Activated CD4-positive, alpha-beta T cell treated with anti-CD3 and anti-CD28 coated beads for 24 hours (primary cell): ENCODE measurements at places on chromosomes 6 and 20.

DNA sequence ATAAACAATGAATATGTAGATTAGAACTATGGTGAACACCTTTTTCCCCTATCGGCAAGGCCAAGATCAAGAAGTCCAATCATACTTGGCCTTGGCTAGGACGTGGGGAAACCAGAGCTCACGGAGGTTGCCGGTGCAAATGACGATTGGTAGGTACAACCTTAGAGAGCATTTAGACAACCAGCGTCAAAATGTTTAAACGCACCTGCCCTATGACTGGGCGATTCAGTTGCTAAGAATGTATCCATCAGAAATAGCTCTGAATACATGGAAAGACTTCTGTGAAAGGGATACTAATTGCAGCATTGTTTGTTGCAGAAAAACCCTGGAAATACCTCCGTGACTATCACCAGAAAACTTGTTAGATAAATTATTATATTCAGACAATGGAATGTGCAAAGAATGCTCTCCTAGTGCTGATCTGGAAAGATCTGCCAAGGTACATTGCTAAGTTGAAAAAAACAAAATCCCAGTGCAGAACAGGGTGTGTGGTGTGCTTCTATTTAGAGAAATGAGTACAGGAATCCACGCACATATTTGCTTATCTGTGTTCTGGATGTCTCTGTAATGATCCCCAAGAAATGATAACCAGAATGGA, 48.0 kb upstream of the PTPN1 start:
- DNase-seq = no peak

DNA sequence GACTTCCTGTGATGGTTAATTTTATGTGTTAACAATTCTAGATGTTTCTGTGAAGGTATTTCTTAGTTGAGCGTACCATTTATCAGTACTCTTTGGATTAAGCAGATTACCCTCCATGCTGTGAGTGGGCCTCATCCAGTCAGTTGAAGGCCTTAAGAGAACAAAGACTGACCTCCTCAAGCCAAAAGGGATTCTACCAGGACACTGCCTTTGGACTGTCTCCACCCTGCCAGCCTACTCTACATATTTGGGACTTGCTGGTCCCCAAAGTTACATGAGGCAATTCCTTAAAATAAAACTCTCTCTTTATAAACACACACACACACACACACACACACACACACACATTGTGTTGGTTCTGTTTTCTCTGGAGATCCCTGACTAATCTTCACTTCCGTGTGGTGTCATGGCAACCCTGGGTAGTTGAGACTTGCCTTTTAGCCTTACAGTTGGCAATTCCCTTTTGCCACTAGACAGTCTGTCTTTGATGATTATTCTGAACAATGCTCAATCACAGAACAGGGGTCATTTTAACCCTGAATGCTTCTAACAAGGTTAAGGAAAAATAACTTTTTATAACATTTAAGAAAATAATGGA, 32.2 kb downstream of the MRAP2 start:
- DNase-seq = no peak

DNA sequence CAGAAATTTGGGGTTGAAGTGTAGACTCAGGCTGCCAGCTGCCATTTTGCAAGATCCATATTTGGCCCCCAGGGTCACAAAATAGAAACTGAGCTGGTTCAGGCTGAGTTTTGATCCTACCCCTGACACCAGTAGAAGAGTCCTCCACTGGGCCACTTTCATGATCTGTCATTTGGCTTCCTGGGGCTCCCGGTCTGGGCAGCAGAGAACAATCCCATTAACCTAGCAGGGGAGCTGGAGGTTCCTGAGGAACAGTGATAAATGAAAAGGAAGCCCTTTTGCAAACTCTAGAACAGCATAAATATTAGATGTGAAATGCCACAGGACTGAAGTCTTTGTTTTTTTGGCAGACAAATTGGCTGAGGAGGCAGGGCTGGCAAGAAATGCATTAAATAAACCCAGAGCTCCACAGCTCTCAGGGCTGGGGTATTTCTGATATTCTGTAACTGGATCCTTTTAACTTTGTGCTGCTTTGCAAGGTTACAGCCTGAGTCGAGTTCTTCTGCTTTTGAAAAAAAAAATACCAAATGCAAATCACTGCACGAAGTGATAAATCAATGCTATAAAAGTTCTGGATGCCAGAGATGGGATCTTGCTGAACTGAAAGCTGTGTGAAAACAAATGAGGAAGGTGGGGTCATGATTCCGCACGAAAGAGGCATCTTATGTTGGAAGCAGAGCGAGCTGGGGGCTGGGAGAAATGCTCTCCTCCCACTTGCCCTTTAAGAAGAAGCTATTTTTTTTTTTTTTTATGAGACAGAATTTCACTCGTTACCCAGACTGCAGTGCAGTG, 64.4 kb downstream of the SULF2 start:
- DNase-seq = no peak

DNA sequence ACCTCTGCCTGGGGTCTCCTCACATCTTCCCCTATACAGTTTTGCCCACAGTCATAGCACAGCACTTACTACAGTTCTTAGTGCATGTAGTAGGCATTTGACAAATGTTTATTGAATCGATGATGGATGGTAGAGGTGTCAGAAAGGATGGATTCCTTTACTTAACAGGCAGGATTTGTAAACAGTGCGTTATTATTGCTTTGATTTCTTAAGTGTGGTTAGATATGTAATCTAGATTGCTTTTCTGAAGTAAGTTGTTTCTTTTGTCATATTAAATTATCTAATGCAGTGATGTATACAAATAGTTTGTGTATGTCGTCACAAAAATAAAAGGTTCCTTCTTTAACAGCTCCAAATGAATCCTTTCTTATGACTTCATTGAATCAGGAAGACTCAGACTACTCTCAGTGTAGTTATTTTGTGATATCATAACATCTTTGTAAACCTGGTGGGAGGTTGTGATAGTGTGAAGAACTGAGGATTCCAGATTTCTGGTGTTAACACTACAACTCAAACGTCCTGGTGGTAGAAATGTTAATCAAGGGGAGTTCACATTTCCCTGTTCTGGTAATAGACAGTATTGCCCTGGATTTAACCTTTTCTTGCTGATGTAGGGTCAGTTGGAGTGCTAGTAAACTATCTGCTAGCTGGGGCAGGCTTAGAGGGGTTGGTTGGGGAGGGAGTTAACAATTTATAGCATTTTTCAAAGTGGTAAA, 87.7 kb downstream of the HIVEP1 start:
- DNase-seq = no peak

- no peak for DNase-seq
These were observed 190.8 kb downstream of the ANKRD60 start for GRCh38 chr20:58037631-58038030.

GRCh38 chr20:23637282-23638221, at the start of gene CST3:
CST3 (minus strand) TSS chr20:23637955; CDS start chr20:23637862, 93 bp downstream.
- no peak for DNase-seq

GRCh38 chr20:49279677-49280462, 2.0 kb upstream of the ZNFX1 start:
- no peak for DNase-seq

DNA sequence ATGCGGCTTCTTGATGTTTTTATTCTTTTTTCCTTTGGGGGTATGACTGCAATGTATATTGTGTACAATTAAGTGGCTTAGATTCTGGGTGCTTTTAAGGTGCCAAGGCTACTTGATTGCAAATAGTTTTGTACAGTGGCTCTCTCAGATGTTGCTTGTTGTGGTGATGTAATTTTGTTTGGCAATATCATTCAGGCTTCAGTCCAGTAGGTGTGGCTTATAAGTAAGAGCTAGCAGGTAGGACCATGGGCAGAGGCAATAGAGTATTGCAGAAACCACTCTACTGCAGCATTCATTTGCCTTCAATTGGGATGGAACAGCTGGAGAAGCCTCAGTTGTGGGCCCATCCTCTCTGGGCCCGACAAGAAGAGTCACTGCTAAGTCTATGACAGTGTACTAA, 407.9 kb upstream of the MAN1A1 start:
- no peak for DNase-seq

- no peak for DNase-seq
These were observed 105.3 kb upstream of the BMP5 start for GRCh38 chr6:55980627-55981211.

DNA sequence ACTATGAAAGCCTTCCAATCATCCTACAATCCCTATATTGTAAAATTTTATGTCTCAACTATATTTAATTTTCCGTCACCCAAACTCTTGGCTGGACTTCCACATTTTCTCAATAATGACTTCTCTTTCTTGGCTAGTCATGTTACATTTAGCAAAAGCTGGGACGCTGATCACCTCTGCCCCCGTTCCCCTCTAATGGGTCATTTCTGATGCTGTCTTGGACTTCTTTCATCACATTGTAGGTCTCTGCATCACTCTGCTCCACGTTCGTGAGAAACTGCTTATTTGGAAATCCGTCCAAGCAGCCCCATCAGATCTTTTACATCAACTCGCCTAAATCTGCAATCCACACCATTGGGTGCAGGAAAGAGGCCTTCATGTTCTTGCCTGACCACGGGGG, 203.8 kb downstream of the MYLK4 start:
- DNase-seq = no peak

GRCh38 chr6:43911354-43912115, 141.5 kb downstream of the VEGFA start:
- DNase-seq = no peak

DNA sequence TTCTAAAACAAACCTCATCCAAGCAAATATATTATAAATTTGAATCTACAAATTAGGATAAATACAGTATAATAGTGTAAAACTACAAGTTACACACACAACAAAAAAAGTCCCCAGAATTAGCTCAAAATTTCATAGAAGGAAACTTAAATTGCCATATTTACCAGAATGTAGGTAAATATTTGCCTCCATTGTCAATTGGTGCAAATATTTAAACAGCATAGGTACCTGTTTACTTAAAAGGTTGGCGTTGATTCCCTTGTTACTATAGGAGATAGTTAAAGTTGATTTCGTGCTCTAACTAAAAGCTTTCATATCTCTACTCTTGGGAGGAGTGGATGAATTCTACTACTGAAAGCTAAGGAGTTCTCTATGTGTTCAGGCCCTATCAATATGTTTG, 111.6 kb upstream of the TENT5A start:
- DNase-seq = no peak

GRCh38 chr6:25089442-25089841, 153.7 kb upstream of the RIPOR2 start:
- DNase-seq = no peak

GRCh38 chr6:147506704-147507114, 1.8 kb upstream of the SAMD5 start:
- DNase-seq = peak; percentile 50

DNA sequence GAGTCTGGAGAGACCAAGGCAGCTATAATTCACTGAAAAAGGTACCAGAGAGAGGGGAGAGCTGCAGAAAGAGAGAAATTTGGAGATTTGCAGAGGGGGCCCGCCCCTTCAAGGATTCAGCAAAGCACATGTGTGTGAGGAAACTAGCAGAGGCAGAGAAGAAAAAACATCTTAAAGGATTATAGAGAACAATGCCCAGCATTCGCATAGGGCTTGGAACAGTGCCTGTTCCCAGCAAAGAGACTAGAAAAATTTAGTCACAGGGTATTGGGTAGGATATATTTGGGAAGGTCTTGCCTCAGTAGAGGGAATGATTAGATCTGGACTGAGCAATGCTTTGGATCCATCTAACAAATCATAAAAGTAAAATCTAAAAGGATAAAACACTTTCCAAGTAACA, 44.0 kb downstream of the SRPK1 start:
- DNase-seq = no peak

DNA sequence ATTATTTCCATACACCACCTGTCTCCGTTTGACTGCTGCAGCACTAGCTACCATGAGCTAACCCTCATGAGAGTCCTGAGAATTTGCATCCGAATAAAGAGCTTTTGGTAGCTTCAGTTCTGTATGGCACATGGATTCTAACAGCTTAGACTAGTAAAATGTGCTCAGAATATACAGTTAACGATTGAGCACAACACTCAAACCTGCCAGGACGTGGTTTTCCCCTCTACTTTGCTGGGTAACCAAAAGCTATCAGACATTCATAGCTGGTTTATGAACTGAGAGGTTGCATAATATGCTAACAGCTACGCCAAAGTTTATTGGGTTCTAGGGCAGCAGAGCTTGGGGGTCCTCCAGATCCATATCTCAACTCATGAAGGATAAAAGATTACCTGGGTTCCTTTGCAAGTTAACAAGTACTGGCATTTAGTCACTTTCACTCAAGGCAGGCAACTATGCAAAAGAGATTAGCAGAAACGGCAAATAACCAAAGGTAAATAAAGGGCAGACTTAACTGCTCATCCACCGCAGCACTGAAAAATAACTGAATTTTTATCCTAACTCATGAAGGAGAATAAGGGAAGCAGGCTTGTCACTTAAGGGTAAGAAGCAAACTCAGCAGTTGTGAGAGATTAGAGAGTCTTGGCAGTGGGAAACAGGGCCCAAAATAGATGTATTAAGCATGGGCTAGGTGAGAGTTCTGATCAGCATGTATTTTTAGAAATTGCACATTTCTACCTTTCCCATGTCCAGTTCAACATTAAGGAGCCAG, 29.4 kb downstream of the NUDT3 start:
- no peak for DNase-seq

DNA sequence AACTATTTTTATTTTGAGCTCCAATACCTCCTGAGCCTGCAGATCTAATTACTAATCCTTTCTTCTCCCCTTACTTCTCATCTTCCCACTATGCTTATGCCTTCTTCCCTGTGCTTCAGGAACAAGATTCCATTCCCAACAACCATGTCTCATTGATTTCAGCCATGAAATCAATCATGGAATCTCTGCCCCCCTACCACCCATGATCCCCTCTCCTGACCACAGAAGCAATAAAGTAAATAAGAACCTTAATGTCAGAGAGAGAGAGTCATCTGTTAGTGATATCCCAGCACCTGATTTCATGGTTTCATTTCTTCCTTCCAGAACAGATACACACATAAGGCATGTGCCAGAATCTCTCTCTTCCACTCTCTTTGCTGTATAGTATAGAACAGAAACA, 339.7 kb upstream of the KCNQ5 start:
- DNase-seq = no peak

GRCh38 chr6:26532699-26533531, 5.3 kb upstream of the HMGN4 start:
- DNase-seq = peak; percentile 93

- no peak for DNase-seq
These were observed 156.4 kb downstream of the MTHFD1L start for GRCh38 chr6:151021896-151022295.

DNA sequence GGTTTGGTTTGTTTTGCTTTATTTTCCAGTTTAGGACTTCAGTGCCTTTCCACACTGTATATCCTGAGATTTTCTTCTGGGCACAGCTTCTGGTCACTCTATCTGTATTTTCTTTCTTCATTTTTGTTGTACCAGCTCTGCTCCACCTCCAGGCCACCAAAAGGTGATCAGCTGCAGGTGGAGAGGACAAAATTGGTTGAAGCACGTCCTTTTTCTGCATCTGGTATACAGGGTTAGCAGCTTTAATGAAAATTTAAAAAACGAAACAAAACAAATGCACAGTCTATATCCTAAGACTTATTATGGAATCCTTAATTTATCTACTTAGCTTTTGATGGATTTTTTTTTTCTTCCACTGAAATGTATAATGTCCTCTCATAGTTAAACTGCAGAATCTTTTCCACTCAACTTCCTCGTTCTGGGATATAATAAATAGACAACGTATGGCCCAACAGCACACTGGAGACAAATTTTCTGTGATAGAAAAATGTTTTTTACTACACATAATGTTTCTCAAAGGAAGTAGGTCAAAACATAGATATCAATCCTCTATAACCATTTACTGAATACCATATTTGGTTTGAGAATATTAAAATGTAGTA, 10.7 kb upstream of the SOBP start:
- DNase-seq = no peak
